ENCODE measurements at places on chromosomes 1 and 21.

DNA sequence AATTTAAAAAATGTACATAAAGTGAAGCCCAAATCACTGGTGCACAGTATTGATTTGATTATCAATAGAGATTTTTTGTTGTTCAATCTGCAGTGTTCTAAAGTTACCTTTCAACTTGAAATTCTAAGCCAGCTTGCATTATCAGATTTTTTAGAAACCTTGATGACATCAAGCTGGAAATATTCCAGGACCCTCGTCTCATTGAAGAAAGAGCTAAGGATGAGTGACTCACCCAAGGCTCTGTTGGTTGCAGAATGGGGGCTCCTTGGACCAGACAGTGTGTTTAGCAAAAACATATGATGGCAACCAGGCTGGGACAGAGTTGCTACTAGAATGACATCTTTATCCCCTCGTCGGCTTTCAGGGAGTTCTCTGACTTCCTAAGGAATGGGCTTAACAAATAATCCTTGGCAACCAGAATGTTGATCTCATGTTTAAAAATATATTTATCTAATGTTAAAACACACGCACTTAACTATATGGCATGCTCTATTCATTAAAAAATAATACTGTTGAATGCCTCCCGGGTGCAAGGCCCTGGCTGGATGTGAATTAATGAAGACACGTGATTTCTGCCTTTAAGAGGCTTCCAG is 79.7 kb downstream of the RUNX3 start:
- no peak for DNase-seq

DNA sequence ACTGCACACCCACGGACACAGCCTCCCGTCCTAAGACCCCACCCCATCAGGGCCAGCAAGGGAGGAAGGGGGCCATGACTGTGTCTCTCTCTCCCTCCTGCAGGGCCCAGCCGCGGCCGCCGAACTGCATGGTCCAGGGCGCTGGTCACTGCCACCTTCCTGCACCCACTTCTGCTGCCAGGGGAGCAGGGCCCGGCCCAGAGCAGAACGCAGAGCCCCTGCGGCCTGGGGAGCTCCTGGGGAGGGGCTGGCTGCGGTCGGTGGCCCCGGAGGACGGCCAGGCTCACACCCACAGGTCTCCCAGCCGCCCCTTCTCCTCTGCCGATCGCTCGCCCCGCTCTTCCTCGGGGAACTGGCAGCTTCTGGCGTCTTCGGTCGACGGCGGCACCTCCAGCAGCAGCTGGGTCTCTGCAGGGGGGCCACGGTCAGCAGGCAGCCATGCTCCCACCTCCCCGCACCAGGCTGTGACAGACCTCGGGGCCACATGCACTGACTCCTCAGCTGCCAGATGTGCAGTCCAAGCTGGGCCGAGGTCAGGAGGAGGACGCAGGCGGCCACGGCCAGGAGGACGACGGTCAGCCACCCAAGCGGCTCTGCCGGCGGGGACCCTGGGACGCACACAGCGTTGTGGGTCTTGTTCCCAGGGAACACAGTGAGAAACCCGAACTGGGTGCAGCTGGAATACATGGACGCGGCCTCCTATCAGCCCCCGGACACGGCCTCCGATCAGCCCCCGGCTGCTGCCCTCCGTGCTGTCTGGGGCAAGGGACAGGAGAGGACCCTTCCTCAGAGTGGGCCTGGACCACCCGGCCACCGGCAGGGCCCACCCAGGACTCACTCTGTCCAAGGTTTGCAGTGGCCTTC is 2.6 kb downstream of the TNFRSF18 start:
- DNase-seq = no peak

DNA sequence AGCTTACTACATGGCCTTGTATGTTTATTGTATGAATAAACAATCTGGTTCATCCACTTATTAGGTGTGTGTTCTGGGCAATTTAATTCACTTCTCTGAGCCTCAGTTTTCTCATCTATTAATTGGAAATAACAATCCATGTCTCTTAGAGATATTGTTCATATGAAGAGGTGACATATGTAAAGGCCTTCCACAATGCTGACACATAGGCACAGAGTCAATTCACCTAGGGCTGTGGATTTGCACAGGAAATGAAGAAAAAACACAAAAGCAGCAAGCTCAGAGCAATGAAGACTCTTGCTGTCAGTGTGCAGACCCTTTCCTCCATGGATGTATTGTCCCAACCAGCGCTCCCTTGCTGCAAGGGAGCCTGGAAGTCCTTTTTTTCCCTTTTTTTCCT is 195.2 kb upstream of the CAMK1G start:
- DNase-seq = no peak

DNA sequence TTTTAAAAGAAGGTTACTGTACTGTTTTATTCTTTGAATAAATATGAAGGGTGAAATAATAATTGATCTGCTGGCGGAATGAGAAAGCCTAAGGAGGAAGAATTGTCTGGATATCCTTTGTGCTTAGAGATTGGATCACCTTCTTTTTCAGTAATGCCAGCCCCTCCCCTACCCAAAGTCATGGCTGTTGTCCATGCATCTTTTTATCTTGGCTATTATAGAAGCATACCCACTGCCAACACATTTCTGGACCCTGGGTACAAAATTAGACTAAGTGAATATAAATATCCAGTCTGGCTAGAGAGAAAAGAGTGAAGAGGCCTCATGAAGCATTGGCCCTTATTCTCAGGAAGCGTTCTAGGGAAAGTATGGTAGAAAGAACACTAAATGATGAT is 28.1 kb downstream of the AK4 start:
- DNase-seq = no peak

- DNase-seq = no peak
Measured at GRCh38 chr1:78726686-78727085, 77.1 kb downstream of the IFI44 start.

DNA sequence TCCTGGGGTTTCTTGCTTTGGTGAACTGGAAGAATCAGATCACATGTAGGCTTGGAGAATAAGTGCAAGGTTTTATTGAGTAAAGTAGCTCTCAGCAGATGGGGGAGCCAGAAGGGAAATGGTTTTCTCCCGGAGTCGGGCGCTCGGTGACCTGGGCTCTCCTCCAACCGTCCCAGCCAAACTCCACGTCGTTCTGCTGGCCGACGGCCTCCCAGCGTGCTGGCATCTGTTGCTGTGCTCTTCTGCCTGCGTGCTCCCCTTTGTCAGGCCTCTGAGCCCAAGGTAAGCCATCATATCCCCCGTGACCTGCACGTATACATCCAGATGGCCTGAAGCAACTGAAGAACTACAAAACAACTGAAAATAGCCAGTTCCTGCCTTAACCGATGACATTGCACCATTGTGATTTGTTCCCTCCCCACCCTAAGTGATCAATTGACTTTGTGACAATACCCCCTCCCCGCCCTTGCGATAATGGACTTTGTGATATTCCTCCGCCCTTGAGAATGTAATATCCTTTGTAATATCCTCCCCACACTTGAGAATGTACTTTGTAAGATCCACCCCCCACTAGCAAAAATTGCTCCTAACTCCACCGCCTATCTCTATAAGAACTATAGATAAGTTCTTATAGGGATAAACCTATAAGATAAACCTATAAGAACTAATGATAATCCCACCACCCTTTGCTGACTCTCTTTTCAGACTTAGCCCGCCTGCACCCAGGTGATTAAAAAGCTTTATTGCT is 88.3 kb downstream of the SMYD3 start:
- DNase-seq = no peak

DNA sequence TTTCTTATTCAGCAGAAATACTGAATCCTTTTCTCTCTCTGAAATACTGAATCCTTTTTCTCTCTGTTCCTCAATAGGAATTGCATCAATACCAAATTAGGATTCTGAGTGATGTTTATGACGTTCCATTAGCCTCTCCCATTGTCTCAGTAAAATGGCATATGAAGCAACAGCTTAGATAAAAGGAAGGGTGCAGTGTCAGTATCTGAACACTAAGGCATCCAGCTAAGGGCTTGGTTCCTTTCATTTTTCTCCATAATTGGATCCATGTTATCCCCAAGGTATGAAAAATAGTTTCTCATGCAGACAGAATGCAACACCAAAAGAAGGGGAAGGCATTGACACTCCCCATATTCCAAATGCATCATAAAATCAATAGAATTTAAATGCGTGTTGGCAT is 61.5 kb upstream of the RAVER2 start:
- no peak for DNase-seq

DNA sequence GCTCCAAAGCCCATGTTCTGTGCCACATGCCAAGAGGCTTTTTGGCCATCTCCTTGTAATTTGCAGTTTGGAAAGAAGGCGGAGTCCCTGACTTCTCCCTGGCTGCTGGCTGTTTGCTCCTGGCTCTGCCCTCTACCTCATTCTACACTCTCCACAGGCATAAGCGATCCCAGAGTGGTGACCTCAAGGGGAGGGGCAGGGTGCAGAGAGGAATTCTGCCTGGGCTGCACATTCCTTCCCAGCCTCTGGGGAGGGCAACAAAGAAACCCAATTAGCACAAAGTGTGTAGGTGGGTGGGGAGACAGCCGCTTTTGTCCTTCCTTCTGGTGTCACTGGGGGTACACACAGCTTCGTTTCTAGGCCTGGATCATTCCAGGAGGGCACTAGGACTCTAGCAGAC is 95.3 kb downstream of the HIVEP3 start:
- DNase-seq = no peak

- no peak for DNase-seq
Measured at GRCh38 chr1:200107004-200107470, 79.5 kb downstream of the NR5A2 start.

DNA sequence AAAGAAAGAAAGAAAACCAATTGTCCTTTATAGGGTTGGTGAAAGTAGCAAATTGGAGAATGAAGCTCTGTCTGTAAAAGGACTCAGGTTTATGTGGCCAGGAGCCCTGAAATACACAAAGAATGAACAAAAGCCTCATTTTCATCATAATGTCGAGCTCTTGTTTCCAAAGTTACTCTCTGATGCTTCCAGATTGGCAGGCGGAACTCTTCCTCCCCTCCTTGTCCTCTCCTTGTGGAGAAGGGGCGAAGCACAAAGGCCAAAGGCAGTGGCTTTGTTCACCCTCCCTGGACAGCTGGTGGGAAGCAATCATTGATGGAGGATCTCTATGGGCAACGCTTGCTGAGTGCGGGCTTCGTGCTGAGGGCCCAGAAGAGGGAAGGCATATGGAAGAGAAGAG is 5.6 kb downstream of the CA6 start:
- no peak for DNase-seq

GRCh38 chr1:20982316-20982715 is 194.4 kb downstream of the EIF4G3 start:
- no peak for DNase-seq

- no peak for DNase-seq
Measured at GRCh38 chr1:26945728-26946127, 14.5 kb downstream of the KDF1 start.

GRCh38 chr1:169478094-169478672 is 7.6 kb downstream of the SLC19A2 start:
- no peak for DNase-seq

DNA sequence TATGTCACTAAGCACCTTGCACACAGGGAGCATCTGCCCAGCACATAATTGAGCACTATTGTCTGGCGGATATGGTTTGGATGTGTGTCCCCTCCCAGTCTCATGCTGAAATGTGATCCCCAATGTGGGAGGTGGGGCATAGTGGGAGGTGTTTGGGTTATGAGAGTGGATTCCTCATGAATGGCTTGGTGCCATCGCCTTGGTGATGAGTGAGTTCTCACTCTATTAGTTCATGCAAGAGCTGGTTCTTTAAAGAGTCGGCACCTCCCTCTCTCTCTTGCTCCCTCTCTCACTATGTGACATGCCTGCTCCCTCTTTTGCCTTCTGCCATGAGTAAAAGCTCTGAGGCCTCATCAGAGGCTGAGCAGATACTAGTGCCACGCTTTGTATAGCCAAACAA is 9.5 kb downstream of the CTSK start:
- no peak for DNase-seq

GRCh38 chr1:25245809-25246599 is 1.2 kb downstream of the RSRP1 start:
- DNase-seq = no peak

DNA sequence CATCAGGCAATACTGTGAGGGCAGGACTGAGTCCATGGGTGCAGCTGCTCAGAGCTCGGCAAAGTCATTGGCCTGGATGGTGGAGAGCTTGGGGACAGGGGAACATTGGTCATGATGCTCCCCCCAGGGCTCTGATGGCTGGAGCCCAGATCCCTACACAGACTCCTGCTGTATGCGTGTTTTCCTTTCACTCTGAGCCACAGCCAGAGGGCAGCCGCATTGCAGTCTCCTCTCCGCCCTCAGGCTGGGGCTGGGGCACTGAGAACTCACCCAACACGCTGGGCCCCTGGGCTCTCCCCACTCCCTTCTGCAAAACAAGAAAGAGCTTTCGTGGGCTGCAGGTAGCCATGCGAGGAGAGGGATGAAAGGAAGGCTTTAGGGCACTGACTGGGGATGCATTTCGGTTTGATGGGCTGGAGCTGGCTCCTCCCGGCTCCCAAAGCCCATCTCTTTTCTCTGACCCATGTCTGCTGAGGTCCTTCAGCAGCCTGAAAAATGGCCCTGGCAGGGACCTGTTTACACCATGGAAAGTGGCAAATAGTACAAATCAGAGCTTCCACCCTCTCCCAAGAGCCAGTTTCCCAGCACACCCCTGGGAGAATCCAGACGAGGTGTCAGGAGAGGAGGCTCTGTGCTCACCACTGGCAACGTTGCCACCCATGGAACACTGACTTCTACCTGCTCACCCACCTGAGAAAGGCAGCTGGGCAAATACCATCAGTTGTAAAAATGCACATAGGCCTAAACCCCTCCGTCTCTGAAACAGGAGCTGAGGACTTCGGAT is 43.8 kb downstream of the CAPN2 start:
- no peak for DNase-seq

- no peak for DNase-seq
Measured at GRCh38 chr21:45854690-45855247, 126.8 kb upstream of the COL6A1 start.

- no peak for DNase-seq
Measured at GRCh38 chr1:228083871-228084278, 1.4 kb downstream of the ARF1 start.

DNA sequence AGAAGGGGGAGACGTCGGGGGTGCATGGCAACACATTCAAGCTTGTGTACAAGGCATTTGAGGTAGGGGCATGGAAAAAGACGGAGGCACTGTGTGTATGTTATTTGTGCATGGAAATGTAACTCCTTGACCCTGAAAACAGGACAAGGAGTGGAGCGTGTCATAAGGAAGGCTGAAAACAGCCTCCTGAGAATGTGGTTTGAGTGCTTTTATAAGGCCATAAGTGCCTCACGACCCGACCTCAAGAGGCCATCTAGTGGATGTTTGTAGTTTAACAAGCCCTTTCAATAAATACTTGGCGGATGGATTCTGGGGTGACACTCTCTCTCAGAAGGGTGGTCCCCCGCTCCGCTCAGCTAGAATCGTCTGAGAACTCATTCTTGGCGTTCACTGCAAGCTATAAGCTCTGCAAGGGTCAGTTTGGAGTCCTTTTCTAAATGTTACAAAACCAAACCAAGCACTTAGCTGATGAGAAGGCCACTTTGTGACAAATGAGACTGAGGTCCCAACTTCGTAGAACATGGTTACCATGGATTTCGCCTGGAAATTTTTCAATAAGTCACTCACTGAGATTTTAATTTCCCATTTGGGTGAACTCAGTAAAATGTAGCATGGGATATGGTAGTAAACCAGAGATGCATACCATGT is 38.8 kb upstream of the CLCA4 start:
- DNase-seq = no peak

All from stimulated activated CD8-positive, alpha-beta memory T cell treated with anti-CD3 and anti-CD28 coated beads, Interleukin-7, amount 100 ng/mL, for 48 hours (primary cell).